ENCODE measurements at places on chromosomes 4 and X. TPM values are rescaled to one million over a fixed set of nuclear protein-coding genes. Genes with fewer than 3 reads are reported as not detected.

Gene TMEM31
- total RNA-seq: not detected

Gene SRPX2
- total RNA-seq: 36.8 TPM

Gene MUC7
- total RNA-seq: not detected

Gene GAK
- 90.8 TPM for total RNA-seq

Gene ELF4
- 20.8 TPM for total RNA-seq

Gene VGLL1
- not detected for total RNA-seq

Gene HMX1
- not detected for total RNA-seq

Gene TMEM35A
- 3.2 TPM for total RNA-seq

Gene LDOC1
- 137 TPM for total RNA-seq

Gene PRDM5
- 26.0 TPM for total RNA-seq

Gene MAP7D2
- 0.23 TPM for total RNA-seq

Gene DGAT2L6
- not detected for total RNA-seq

Gene ARMCX1
- 31.5 TPM for total RNA-seq

Gene CYTL1
- 15.2 TPM for total RNA-seq

Gene MAGEA9B
- total RNA-seq: not detected

Gene FAM9C
- not detected for total RNA-seq

DNA sequence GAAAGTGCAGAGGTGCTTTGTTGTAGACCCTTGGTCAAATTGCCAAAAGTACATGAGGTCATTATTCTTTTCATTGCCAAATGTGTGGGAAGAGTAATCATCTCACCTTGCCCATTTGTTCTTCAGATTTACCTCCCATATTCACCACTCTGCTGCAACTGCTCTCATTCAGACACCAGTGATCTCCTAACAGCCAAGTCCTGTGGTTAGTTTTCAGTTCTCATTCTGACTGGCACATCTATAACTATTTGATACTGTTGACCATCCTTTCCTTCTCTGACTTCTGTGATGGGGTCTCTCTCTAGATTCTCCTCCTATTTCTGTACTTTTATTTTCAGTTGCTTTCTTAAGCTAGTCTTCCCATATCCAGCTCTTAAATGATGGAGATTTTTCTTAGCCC, 39.8 kb downstream of the GRIA3 start:
- DNase-seq: no peak
- H3K4me1 ChIP-seq: no peaks in the 10 kb centered on the region
- H3K36me3 ChIP-seq: no peaks in the 10 kb centered on the region
- no peak overlapping the region for H3K27ac ChIP-seq

- no peak for DNase-seq
- no peak overlapping the region for H3K27ac ChIP-seq
- H3K36me3 ChIP-seq: no peaks in the 10 kb centered on the region
- H3K4me3 ChIP-seq: no peak overlapping the region
Measured at GRCh38 chrX:41970419-41970818, 47.1 kb upstream of the CASK start.

- H3K36me3 ChIP-seq: no peaks in the 10 kb centered on the region
- no peaks in the 10 kb centered on the region for H3K27me3 ChIP-seq
- H3K27ac ChIP-seq: no peak overlapping the region
- no peaks in the 10 kb centered on the region for H3K4me1 ChIP-seq
- DNase-seq: no peak
- H3K4me3 ChIP-seq: no peak overlapping the region
Measured at GRCh38 chrX:129529685-129530281, 6.5 kb upstream of the SMARCA1 start.

DNA sequence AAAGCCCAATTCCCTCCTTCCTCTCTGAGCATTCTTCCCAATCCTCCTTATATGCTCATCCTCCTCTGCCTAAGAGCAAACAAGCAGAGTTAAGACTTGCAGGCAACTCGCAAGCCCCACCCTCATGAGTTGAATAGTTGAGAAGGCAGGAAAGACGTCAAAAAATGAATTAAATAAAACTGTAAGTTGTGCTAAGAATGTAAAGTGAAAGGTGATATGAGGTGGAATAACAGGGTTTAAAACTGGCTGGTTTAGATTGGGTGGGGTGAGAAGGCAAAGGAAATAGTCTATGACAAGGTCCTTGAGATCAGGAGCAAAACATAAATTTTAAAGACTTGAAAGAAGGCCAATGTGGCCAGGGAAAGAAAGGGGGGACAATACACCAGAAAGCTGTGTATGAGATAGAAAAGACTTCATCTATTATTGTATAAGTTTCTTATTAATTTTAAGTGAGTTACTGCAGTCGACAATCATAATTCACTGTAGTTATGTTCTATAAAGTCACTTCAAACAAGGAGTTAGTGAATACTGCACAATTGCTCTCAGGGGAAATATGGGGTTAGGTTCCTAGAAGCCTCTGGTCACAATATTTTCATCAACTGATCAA, 124.9 kb downstream of the RELL1 start:
- no peak overlapping the region for H3K27ac ChIP-seq
- H3K4me3 ChIP-seq: no peak overlapping the region
- no peaks in the 10 kb centered on the region for H3K27me3 ChIP-seq
- no peaks in the 10 kb centered on the region for H3K4me1 ChIP-seq

DNA sequence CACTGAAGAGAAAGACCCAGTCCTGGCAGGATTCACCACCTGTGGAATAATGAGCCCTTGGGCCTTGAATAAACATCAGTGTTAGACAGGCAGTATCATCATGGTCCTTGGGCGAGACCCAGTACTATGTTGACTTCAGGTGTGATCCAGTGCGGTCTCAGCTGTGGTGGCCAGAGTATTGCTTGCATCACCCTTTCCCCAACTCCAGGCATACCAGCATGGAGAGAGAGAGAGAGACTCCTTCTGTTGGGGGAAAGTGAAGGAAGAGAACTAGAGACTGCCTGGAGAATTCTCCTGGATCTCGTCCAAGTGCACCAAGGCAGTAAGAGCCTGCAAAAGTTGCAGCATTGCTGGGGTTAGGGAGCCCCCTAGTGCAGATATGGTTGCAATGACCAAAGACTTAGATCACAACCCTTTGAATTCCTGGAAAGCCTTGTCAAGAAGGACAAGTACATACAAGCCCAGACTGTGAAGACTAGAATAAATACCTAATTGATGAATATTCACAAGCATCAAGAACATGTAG, 61.1 kb upstream of the VAMP7 start:
- no peak for DNase-seq
- H3K27ac ChIP-seq: no peak overlapping the region
- H3K4me3 ChIP-seq: no peak overlapping the region
- no peaks in the 10 kb centered on the region for H3K36me3 ChIP-seq
- H3K4me1 ChIP-seq: no peaks in the 10 kb centered on the region
- H3K27me3 ChIP-seq: no peaks in the 10 kb centered on the region

GRCh38 chrX:109261279-109261678, 220.6 kb downstream of the GUCY2F start:
- no peaks in the 10 kb centered on the region for H3K27me3 ChIP-seq
- H3K4me3 ChIP-seq: no peak overlapping the region
- no peak for DNase-seq
- H3K4me1 ChIP-seq: no peaks in the 10 kb centered on the region
- H3K36me3 ChIP-seq: no peaks in the 10 kb centered on the region

- no peaks in the 10 kb centered on the region for H3K36me3 ChIP-seq
- H3K4me1 ChIP-seq: no peaks in the 10 kb centered on the region
- no peak overlapping the region for H3K4me3 ChIP-seq
- no peak overlapping the region for H3K27ac ChIP-seq
- no peak for DNase-seq
Measured at GRCh38 chr4:3464911-3465697, 2.0 kb downstream of the DOK7 start.

- no peaks in the 10 kb centered on the region for H3K27me3 ChIP-seq
- H3K36me3 ChIP-seq: no peaks in the 10 kb centered on the region
- DNase-seq: no peak
Measured at GRCh38 chr4:38080061-38080974, 120.1 kb downstream of the PTTG2 start.

DNA sequence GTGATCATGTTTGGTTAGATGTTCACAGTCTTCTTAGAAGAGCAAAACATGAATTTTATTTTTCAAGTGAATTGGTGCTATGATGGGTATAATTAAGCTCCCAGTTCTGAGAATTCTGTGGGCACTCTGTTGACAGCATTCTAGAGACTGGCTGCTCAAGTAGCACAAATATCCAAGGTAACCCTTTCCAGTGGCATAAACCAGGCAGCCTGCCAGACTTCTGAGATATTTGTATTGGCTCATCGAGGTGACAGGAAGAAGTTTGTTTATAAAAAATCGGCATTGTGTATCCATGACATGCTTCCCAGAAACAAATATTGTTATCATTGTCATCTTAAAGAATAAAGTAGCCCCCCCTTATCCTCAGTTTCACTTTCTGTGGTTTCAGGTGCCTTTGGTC, 28.3 kb downstream of the LANCL3 start:
- H3K4me1 ChIP-seq: no peaks in the 10 kb centered on the region
- H3K36me3 ChIP-seq: no peaks in the 10 kb centered on the region
- no peak overlapping the region for H3K27ac ChIP-seq
- H3K4me3 ChIP-seq: no peak overlapping the region

DNA sequence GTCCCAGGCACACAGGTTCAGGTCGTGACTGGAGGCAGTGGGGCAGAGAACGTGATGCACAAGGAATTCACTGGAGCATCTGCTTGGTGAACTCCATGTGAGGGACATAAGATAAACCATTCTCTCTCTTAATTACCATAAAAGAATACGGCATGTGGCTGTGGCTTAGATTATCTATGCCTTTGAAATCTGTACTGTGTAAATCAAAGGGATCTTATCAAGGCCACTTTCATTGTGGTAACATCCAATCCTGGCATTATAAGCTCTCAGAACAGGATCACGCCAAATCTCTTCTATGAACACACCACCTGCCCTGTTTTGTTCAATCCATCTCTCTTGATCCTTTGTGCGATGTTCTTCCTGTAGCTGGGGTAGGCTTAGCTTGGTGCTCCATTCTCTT, 192.3 kb downstream of the SPATA18 start:
- H3K27me3 ChIP-seq: no peaks in the 10 kb centered on the region
- no peak overlapping the region for H3K4me3 ChIP-seq
- DNase-seq: no peak
- H3K4me1 ChIP-seq: peaks cover 4% of the 10 kb centered on the region
- no peak overlapping the region for H3K27ac ChIP-seq

- H3K36me3 ChIP-seq: no peaks in the 10 kb centered on the region
- peak overlapping the region; percentile 24 for H3K4me3 ChIP-seq
- H3K27me3 ChIP-seq: no peaks in the 10 kb centered on the region
- no peaks in the 10 kb centered on the region for H3K4me1 ChIP-seq
Measured at GRCh38 chr4:24472161-24472510, 112.2 kb downstream of the DHX15 start.

DNA sequence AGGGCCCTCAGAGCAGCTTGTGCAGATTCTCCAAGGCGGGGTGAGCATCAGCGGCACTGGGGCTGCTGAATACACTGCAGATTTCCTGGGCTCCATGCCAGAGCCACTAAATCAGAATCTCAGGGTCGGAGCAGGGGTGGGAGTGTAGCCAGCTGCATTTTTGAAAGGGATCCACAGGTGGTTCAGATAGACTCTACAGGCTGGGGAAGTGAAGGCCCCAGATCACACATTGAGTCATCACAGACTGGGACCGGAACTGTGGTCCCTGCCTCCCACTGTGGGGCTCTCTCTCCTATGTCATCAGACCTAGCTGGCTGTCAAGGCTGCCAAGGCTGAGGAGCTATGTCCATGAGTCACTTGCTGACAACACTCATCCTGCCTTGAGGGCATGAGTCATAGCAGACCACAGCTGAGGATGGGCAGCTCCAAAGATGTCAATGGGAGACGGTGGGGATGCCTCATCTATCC, 162.3 kb upstream of the MAMLD1 start:
- no peak overlapping the region for H3K27ac ChIP-seq
- peak; percentile 81 for DNase-seq
- no peak overlapping the region for H3K4me3 ChIP-seq
- H3K4me1 ChIP-seq: peaks cover 2% of the 10 kb centered on the region

- no peaks in the 10 kb centered on the region for H3K4me1 ChIP-seq
- DNase-seq: no peak
- no peaks in the 10 kb centered on the region for H3K36me3 ChIP-seq
- H3K27me3 ChIP-seq: no peaks in the 10 kb centered on the region
Measured at GRCh38 chr4:187124331-187124730, 400.7 kb upstream of the FAT1 start.

GRCh38 chrX:101220662-101221260, 1.2 kb downstream of the DRP2 start:
- H3K4me1 ChIP-seq: no peaks in the 10 kb centered on the region
- peak; percentile 73 for DNase-seq
- H3K27me3 ChIP-seq: no peaks in the 10 kb centered on the region
- no peak overlapping the region for H3K4me3 ChIP-seq
- H3K36me3 ChIP-seq: no peaks in the 10 kb centered on the region

DNA sequence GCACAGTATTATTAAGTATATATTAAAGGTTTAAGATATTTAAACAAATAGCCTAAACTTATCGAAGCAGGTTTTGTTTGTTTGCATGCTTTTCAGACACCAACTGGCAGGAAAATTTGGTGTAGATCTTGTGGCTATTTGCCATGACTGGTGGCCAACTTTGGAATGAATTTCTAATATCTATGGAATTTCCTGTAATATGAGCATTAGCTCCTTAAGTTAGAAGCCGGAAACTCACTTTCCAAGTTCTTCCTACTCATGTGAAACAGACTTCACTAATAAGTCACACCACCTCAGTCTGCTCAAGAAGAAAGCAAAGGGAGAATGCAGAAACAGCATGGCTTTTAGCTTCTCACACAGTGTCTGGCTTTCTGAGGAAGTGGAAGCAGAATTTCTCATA, 563.9 kb downstream of the GRXCR1 start:
- peaks cover 3% of the 10 kb centered on the region for H3K4me1 ChIP-seq
- H3K27ac ChIP-seq: no peak overlapping the region
- H3K27me3 ChIP-seq: no peaks in the 10 kb centered on the region
- no peak overlapping the region for H3K4me3 ChIP-seq

GRCh38 chrX:38318606-38319005, 8.7 kb downstream of the RPGR start:
- DNase-seq: no peak
- no peaks in the 10 kb centered on the region for H3K27me3 ChIP-seq
- H3K4me1 ChIP-seq: no peaks in the 10 kb centered on the region
- H3K27ac ChIP-seq: no peak overlapping the region

GRCh38 chr4:94856030-94856429, 98.3 kb downstream of the BMPR1B start:
- H3K27me3 ChIP-seq: no peaks in the 10 kb centered on the region
- H3K27ac ChIP-seq: no peak overlapping the region
- no peak for DNase-seq
- no peaks in the 10 kb centered on the region for H3K4me1 ChIP-seq

DNA sequence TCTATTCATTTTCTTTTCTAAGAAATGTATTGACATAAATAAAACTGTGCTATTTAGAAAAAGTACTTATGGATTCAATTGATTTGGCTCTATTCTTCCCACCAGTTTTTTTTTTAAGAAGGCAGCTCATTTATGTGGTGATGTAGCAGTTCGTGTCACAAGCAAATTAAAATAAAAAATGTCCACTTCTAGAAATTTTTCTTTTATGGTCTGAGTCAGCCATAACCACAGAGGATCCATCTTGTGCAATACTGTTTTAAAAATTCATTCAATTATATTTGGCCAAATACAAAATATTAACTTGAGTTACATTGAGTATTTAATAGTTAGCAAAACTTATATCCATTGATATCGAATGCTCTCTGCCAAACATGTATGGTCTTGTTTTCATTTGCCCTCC, 207.9 kb upstream of the FAT1 start:
- peaks cover 5% of the 10 kb centered on the region for H3K4me1 ChIP-seq
- H3K36me3 ChIP-seq: no peaks in the 10 kb centered on the region

GRCh38 chrX:136768469-136769084, 12.2 kb downstream of the ARHGEF6 start:
- DNase-seq: peak; percentile 83
- peak overlapping the region; percentile 6 for H3K27ac ChIP-seq
- no peaks in the 10 kb centered on the region for H3K27me3 ChIP-seq
- H3K4me1 ChIP-seq: no peaks in the 10 kb centered on the region

GRCh38 chrX:16785247-16786138, 773 bp upstream of the TXLNG start:
- no peaks in the 10 kb centered on the region for H3K4me1 ChIP-seq
- DNase-seq: peak; percentile 58
- no peaks in the 10 kb centered on the region for H3K36me3 ChIP-seq
- no peak overlapping the region for H3K27ac ChIP-seq
